ENCODE measurements at places on chromosomes 3 and 15. TPM values are rescaled to one million over a fixed set of nuclear protein-coding genes. Genes with fewer than 3 reads are reported as not detected.

The GOLGA6L7 gene
- not detected for total RNA-seq

The SERINC4 gene
- total RNA-seq, result 0.08 TPM

The TRPM1 gene
- not detected for total RNA-seq

The RGMA gene
- total RNA-seq, result 0.19 TPM

The NR1I2 gene
- not detected for total RNA-seq

The CLDN11 gene
- 0.20 TPM for total RNA-seq

The GHSR gene
- total RNA-seq, result not detected

The TRA2B gene
- total RNA-seq, result 165 TPM

The FBXO22 gene
- total RNA-seq, result 91.3 TPM

The IL20RB gene
- 0.91 TPM for total RNA-seq

The NR2E3 gene
- 0.16 TPM for total RNA-seq

The TTC21A gene
- total RNA-seq, result 1.9 TPM

The ASB7 gene
- 11.6 TPM for total RNA-seq

The RHOV gene
- 6.0 TPM for total RNA-seq

The LPCAT4 gene
- total RNA-seq, result 66.4 TPM

The SOX14 gene
- total RNA-seq, result not detected

Measured in A549 treated with CORT108297 at 1 μM for 4 hours (cell line).